ENCODE measurements at places on chromosomes 6 and 20.
A peak's percentile ranks its signal among the peaks of the same experiment; 100 is the strongest.

DNA sequence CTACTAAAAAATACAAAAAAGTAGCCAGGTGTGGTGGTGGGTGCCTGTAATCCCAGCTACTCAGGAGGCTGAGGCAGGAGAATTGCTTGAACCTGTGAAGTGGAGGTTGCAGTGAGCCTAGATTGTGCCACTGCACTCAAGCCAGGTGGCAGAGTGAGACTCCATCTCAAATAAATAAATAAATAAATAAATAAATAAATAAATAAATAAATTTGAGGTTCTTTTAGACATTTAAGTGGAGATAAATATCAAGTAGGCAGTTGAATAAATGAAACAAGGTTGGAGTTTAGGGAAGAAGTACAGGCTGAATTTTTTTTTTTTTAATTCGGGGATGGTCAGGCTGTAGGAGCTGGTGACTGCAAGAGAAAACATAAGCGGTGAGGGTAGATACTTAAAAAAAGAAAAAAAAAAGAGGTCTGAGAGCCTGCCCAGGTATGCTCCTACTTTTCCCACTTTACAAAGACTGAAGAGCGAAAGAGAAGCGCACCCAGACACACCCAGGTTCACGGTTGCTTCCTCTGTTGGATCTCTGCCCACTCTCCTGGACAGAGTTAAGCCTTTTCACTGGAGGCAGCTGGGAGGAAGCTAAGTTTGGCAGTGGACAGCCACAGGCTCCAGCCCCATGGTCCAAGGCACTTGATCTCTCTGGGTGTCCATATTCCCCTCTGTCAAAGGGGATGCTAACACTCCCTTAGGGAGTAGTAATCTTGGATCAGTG, 100.9 kb upstream of the PRDM1 start:
- no peak for DNase-seq

DNA sequence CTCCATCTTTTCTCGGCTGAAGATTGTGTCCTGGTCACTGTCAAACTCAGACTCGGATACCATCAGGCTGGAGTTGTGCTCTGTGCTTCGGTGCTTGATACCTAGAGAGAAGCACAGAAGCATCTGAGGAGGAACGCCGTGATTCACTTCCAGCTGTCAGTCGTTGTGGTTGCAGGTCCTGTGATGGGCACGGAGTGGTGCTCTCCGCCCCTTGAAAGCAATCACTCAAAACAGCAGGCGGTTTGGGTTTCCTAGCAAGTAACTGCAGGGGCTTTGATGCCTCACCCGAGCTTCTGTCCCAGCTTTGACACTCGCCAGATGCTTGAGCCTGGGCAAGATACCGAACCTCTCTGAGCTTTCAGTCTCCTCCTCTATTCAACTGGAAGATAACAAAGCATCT, 52.5 kb downstream of the ALDH5A1 start:
- DNase-seq: no peak

GRCh38 chr6:156654919-156655918, 122.0 kb upstream of the ARID1B start:
- no peak for DNase-seq

GRCh38 chr6:36719126-36719525, 21.5 kb downstream of the RAB44 start:
- no peak for DNase-seq

DNA sequence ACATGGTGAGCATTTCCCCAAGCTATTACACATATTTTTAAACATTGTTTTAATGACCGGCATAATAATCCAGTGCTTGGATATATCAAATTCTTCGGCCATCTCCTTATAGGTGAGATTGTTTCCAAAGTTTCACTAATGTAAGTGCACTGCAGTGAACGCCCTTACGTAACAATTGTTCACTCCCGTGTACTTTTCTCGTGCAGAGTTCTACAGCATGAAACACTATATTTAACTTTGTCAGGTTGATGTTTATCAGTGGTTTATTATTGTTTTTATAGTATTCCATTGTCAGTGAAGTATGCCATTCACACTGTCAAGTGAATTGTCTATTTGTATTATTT, 3.4 kb upstream of the GZF1 start:
- no peak for DNase-seq

GRCh38 chr6:152846825-152847224, 96.2 kb downstream of the VIP start:
- no peak for DNase-seq

DNA sequence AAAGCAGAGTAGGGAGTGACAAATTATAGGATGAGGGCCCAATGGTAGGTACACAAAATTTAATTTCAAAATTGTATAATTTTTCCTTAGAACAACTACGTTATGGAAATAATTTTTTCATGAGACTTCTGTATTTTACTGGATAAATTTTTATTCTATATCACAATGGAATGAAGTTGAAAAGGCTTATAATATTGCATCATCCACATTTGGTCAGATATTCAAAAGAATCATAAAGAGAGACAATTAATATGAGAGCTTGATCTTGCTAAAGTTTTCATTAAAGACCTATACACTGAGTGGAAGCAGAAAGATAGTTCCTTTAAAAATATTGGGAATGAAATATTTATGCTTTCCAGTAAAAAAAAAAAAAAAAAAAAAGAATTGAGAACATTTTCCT, 242.8 kb downstream of the FARS2 start:
- no peak for DNase-seq

GRCh38 chr6:143634486-143634885, 43.3 kb upstream of the PHACTR2 start:
- DNase-seq: no peak

GRCh38 chr6:126722411-126722810, 382.5 kb downstream of the CENPW start:
- DNase-seq: no peak

- no peak for DNase-seq
These were observed 174.1 kb downstream of the NRN1 start for GRCh38 chr6:5832668-5833067.

- no peak for DNase-seq
These were observed 144.8 kb downstream of the BACH2 start for GRCh38 chr6:90151576-90152422.

GRCh38 chr20:20491784-20492264, 123.9 kb downstream of the INSM1 start:
- no peak for DNase-seq

- no peak for DNase-seq
These were observed 34.0 kb downstream of the LY86 start for GRCh38 chr6:6622501-6622900.

DNA sequence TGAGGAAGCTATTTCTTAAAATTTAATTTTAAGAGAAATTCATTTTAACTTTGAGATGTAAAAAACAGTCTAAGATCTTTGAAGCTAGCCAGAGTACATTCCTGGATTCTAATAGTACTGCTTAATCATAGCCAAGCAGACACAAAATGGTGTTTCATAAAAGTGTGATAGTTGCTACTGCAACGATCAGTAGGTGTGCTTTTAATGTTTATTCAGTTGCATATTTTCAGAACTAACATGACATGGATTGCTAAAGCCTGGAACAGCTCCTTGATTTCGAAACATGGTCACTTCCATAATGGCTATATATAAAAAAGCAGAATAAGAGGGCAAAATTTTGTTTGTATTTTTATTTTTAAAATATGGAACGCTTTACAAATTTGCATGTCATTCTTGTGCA, 35.5 kb downstream of the SESN1 start:
- DNase-seq: no peak

DNA sequence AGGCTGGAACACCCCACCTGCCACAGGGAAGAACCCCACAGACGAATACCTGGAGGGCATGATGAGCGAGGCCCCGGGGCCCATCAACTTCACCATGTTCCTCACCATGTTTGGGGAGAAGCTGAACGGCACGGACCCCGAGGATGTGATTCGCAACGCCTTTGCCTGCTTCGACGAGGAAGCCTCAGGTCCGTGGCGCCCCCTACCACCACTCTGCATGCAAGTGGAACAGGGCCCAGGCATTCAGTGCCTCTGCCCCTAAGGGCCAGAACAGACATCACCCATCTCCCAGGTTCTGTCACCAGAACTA, 6.6 kb downstream of the MYL9 start:
- no peak for DNase-seq

DNA sequence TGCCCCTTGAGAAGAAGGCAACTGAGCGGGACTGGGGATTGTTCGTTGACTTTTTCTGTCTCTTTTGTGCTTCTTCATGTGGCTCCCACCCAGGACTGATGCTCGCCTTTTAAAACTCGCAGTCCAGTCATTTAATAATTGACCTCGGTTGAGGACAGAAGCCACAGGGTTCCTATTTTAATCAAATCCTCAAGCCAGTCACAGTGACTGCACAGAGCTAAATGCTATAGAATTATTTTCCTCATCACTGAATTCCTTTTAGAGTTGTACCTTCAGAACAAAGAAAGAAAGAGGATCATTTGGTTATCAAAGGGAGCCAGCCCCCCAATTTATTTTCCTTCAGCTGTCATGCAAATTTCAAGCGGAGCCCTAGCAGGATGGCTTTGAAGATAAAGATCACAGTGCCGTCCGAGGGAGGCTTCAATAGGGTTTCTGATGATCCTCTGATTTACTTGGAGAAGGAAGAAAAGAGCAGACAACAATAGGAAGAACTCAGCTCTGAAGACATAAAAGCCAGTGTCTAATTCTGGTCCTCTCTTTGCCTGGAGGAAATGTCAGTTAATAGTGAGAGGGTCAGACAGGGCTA, 186.6 kb downstream of the DOK5 start:
- no peak for DNase-seq

DNA sequence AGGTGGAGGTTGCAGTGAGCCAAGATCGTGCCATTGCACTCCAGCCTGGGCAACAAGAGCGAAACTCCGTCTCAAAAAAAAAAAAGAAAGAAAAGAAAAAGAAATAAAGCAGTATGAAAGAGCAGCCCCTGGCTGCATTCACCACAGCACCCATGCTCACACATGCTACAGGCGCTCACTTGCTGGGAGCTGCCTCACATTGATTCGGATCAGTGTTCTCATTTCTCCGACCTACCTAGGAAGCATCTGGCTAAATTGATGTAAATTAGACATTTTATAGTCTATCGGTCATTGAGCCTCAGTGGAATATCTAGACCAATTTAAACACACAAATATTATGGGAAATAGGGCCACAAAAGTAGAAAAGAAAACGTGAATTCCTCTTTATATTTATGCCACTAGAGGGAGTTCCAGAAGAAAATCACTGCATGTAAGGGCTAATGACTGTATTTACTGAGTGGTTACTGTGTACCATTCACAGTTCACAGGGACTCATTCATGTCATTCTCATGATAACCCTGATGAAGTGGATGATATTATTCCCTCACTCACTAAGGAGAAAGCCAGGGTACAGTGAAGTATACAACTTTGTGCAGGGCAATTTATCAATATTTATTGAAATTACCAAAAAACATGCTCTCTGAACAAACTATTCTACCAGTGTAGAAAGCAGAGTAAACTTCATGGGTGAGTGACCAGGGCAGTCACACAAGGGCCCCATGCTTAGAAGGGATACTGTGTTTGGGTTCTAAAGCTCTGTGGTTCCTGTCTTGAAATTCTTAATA, 5.3 kb upstream of the MOG start:
- DNase-seq: no peak

DNA sequence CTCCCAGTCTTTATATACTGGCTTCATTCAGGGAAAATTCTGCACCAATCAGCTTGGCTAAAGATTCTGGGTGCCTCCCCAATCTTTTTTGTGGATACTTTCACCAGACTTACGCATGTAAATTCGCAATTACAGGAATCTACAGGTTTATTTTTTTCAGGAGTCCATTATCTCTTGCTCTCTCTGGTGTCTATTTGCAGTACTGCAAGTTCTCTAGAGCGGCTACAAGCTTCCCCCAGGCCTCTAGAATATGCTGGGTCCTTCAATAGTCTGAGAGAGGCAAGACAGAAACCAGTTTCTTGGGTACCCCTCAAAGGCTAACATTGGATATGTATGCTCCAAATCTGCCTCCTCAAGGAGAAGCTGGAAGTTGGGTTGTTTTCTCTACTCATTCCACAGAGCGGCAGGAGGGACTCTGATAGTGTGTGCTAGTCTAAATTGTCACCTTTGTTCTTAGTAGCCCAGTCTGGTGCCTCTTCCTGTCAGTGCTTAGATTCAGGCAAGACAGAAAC, 58.5 kb downstream of the SUN5 start:
- DNase-seq: no peak

- DNase-seq: no peak
These were observed 528.2 kb downstream of the HDGFL1 start for GRCh38 chr6:23097566-23097965.

- DNase-seq: no peak
These were observed 96.8 kb downstream of the B3GAT2 start for GRCh38 chr6:70860045-70860444.

DNA sequence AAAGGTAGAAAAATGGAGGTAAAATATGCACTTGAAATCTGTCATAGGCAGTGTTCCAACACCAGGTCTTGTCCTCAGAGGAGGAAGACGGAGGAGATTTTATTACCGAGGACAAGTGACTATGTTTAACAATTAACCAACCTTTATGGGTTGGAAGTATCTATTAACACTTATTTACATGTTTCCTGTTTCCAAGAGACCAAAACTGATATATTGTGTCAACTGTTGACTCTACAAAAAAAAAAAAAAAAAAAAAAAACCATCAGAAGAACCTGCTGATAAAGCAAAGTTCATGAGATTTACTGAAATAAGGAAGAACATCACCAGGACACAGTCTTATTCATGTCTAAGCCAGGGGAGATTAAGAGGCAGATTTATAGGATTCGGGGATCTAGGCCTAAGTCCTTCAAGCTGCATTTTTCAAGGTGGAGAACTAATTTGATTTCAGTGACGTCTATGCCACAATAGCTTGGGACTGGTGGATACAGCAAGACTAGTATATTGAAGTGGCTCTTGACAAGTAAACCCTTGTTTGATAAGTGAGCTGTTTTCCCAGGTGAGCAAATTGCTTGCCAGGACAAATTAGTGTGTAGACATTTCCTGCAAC, 126.6 kb upstream of the NAA20 start:
- no peak for DNase-seq

DNA sequence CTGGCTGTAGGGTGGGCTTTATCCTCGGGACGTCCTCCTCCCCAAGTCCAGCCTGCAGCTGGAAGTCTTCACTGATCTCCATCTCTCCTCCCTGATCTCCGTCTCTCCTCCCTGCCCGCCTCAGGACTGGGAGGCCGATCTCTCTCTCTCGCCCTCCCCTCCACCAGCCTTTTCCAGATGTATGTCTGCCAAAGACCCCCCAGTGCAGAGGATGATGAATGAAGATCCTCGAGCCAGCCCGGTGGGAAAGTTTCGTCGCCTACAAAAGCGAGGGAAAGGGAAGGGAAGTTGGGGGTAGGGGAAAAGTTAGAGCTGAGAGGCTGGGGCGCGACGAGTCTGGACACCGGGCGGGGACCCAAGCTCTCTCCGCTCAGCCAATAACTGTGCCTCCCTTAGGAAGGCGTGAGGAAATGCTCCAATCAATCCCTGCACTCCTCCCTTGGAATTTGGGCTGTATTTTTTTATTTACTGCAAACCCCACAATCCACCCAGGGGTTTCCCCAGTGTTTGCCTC, 595 bp upstream of the SRF start:
- DNase-seq: peak; percentile 25

- no peak for DNase-seq
These were observed 55.2 kb downstream of the TGM2 start for GRCh38 chr20:38109591-38110524.
